ENCODE measurements at places on chromosomes 12 and 14.
A peak's percentile ranks its signal among the peaks of the same experiment; 100 is the strongest.

GRCh38 chr12:28456934-28457710, 266.9 kb downstream of the CCDC91 start:
- DNase-seq, result no peak

DNA sequence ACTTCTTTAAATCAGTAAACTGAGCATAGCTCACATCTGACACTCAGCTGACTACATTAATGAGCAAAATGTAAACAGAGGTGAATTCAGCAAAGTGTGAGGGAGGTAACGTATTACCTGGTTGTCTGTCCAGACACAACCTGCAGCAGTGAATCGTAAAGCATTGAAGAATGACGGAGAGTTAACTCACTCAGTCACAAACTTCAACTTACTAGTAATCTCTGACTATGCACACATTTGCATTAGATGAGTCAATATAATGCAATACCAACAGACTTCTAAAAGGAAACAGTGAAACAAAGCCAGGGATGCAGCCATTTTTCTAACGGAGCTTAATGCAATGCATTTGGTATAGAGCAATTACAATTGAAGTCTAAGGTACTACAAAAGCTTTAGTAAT, 40.0 kb downstream of the STX2 start:
- no peak for DNase-seq

GRCh38 chr12:21323736-21324135, 11.0 kb downstream of the SLCO1A2 start:
- no peak for DNase-seq

DNA sequence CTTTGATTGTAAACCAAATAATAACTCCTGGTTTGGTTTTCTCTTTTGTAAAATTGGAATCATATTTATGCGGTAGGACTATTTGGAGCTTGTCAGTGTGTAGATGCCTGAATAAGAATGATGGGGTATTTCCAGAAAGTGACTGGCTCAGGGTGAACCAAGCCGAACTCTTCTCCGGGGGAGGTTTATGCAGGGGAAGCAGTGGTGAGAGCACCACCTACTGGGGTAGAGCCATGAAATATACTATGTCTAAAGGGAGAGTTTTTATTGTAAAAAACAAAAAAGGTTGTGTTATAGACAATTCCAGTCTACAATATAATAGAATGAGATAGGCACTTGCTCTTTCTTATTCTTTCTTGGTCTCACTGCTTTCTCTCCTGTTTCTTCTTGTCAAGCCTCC, 222.9 kb upstream of the SLC16A7 start:
- DNase-seq, result no peak

- DNase-seq, result no peak
These were observed 841.1 kb downstream of the NRXN3 start for GRCh38 chr14:79011091-79011919.

DNA sequence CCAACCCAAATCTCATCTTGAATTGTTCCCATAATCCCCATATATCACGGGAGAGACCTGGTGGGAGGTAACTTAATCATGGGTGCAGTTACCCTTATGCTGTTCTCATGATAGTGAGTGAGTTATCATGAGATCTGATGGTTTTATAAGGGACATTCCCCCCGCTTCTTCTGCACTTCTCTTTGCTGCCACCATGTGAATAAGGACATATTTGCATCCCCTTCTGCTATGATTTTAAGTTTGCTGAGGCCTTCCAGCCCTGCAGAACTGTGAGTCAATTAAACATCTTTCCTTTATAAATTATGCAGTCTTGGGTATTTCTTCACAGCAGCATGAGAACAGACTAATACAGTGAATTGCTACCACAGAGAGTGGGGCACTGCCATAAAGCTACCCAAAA, 179.1 kb downstream of the LRIG3 start:
- DNase-seq, result no peak

- DNase-seq, result no peak
These were observed 175.2 kb upstream of the HMGA2 start for GRCh38 chr12:65649126-65649525.

DNA sequence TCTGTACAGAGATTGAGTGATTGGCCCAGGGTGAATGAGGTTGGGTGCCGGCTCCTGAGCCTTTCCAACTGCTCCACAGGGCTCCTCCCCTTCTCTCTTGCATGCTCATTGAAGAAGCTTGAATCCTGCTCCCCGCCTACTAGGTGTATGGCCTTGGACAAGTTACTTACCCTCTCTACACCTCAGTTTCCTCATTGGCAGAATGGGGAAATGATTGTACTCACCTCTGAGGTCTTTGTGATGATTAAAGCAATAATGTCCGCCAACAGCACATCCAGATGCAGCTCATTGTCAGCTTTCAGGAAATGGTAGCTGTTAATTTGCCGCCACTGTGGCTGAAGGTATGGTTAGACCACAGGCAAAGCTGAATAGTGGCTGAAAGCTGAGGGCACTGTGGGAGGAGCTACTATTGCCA, 174.1 kb downstream of the CRADD start:
- DNase-seq, result peak; percentile 31

DNA sequence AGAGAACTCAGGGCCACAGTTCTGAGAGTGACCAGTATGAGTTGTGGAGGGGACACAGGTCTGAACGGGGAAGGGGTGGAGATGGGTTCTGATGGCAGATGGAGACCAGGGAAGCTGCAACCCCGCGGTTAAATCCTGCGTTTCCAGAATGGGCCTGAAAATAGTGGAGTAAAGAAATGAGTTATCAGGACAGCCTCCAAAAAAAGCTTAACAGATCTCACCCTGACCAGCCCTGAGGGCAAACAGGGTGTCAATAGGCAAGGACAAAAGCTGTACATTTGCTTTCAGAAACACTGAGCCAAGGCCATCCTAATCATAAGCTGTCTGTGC, 555 bp upstream of the RTN1 start:
- no peak for DNase-seq

DNA sequence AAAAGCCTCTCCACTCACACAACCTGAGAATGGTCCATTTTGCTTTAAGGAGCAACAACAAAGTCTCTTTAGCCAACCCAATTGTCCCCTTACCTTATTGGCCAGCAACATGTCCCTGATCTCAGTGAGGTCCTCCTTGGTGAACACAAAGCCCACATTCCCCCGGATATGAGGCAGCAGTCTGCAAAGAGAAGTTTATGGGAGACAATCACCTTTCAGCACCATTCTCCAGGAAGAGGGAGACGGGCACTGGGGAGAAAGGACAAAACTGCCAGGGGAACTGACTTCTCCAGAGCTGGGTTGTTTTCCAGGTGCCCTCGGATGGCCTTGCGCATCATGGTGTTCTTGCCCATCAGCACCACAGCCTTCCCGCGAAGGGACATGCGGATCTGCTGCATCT, 1.9 kb downstream of the RPLP0 start:
- no peak for DNase-seq

DNA sequence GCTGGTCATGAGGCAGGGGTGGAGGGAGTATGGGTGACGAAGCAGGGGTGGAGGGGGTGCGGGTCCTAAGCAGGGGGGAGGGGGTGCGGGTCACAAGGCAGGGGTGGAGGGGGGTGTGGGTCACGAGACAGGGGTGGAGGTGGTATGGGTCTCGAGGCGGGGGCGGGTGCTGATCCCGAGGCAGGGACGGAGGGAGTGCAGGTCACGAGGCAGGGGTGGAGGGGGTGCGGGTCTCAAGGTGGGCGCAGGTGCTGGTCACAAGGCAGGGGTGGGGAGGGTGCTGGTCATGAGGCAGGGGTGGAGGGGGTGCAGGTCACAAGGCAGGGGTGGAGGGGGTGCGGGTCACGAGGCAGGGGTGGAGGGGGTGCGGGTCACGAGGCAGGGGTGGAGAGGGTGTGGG, 56.5 kb downstream of the ITPK1 start:
- no peak for DNase-seq

- DNase-seq, result no peak
These were observed 24.1 kb downstream of the PTGER2 start for GRCh38 chr14:52338051-52338681.

DNA sequence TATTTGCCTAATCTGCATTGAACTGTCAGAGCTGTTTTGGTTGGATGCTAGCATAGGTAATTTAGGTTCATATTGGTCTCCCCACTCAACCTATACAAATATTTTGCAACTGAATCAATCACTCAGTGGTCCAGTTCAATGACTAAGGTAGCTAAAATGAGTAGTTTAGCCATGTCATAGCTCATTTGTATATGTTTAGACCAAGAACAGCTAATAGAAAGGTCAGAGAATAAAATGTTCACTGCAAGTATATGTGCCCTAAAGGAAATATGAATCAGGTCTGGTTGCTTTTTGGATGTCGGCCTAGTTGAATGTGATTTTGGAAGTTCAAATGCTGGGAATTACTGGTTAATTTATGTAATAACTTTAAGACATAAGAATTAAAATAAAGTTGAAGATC, 883.9 kb downstream of the LRFN5 start:
- no peak for DNase-seq

GRCh38 chr12:9075138-9075535, 40.6 kb downstream of the A2M start:
- DNase-seq, result no peak

GRCh38 chr12:109538191-109538863, 35.0 kb downstream of the MMAB start:
- DNase-seq, result no peak

DNA sequence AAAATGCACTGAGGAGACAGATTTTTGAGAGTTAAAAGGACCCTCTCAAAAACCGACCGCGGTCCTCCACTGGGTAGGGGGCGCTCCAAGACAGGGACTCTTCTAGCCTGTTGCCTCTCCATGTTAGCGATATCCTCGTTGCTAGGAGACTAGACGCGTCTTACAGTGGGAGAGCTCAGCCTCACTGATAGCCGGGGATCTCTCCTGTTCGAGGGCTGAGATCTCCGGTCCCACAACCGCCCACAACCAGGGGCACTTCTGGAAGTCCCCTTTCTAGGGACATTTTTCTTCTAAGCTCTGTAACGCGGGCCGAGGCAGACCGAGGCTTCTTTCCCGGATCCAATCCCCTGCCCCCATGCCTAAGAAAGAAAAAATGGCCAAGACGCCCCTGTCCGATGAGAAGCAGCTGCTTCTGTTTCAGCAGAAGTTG, 21.3 kb downstream of the FKBP11 start:
- DNase-seq, result peak; percentile 89

DNA sequence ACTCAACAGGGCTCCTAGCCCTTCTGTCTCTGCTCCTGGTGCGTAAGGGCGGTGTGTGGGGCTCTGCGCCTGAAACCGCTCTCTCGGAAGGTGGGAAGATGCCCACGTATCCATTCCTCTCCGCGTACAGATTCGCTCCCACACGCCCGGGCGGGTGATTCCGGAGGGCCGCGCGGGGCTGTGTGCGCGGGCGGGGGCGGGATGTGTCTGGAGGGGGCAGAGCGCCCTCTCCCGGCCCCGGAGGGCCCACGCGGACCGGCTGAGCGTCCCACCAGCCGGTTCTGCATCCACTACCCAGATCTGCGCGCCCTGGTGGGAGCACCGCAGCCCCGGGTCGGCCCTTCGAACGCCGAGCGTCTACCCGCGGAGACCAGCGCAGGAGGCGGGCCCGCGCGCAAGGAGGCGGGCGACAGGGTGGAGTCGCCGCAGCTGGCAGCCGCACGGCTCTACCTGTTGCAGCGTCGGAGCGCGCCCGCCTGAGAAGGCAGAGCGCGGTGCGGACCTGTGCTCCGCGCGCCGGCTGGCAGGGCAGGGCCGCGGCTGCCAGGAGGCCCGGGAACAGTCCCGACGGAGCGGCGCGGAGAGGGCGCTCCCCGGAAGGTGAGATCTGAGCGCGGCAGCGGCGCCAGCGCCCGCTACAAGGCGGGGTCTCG, 1.4 kb upstream of the KCNK13 start:
- DNase-seq, result peak; percentile 7

DNA sequence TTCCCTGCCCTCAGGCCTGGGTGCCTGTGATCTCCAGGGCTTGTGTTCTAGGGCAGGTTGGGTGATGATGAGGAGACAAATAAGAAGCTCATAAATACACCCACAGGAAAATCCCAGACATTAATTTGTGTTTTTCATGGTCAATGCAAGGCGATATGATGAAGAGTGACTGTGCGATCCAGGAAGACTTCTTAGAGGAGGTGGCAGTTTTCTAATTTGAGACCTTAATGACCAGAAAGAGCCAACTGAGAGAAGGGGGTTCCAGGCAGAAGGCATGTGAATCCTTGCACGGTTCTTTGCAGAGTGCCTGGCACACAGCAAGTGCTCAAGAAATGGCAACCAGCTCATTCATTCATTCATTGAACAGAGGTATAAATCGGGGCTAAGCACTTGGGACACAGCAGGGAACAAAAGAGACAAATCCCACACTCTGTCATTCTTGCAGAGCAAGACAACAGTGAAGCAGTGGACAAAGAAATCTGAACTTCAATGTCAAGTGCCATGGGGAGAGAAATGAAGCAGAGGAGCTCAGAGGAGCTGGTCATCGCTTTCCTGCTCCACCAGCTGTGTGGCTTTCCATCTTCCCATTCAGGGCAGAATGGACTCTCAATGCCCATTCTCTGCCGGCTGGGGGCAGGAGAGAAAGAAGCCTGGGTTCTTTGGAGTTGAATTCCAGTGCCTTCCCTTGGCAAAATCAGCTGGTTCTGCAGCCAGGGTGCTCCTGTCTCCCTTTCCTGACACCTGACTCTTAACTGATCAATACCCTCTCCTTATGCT, 128.3 kb downstream of the AACS start:
- DNase-seq, result no peak

GRCh38 chr12:44155358-44155757, 319.5 kb downstream of the TMEM117 start:
- DNase-seq, result no peak

GRCh38 chr14:101439023-101439422, 122.3 kb upstream of the DIO3 start:
- DNase-seq, result no peak

- no peak for DNase-seq
These were observed 68.7 kb downstream of the PTPRQ start for GRCh38 chr12:80512781-80513180.

DNA sequence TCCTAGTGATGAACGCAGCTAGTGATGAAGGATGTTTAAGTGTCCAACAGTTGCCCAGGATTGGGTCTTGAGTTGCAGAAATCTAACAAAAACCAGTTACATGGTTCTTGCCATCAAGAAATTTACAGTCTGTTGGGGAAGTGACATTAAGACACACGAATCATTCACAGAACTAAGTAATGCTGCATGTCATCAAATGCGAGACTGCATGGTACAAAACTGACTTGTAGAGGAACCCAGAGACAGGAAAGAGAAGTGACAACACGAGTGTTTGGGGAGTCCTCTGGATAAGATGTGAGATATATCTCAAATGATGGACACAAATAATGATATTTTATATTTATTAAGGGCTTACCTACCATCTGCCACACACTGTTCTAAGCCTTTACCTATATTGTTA, 6.1 kb upstream of the SYNE3 start:
- no peak for DNase-seq

GRCh38 chr12:46569826-46570439, 197.4 kb upstream of the SLC38A2 start:
- DNase-seq, result no peak

Data from CD4-positive, alpha-beta T cell treated with Interleukin-15 for 4 hours (primary cell).